Amygdala (tissue), 56 donors: ENCODE measurements at places on chromosomes 1 and 21.
A peak's percentile ranks its signal among the peaks of the same experiment; 100 is the strongest.

DNA sequence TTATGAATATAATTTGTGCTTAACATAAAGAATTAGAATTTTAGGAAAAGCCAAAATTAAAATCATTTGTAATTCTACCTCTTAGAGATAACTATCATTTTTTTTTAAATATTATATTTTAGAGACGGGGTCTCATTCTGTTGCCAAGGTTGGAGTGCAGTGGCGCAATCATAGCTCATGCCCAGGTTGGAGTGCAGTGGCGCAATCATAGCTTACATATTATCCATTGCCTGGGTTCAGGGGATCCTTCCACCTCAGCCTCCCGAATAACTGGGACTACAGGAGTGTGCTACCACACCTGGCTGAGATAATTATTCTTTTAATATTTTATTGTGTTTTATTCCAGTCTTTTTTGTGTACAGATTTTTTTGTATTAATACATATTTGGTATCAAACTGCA is 8.3 kb downstream of the RASAL2 start:
- no peak for DNase-seq

GRCh38 chr1:201284636-201285035 is 1.3 kb downstream of the PKP1 start:
- no peak for DNase-seq

GRCh38 chr1:178581351-178582303 is 68.7 kb downstream of the TEX35 start:
- no peak for DNase-seq

DNA sequence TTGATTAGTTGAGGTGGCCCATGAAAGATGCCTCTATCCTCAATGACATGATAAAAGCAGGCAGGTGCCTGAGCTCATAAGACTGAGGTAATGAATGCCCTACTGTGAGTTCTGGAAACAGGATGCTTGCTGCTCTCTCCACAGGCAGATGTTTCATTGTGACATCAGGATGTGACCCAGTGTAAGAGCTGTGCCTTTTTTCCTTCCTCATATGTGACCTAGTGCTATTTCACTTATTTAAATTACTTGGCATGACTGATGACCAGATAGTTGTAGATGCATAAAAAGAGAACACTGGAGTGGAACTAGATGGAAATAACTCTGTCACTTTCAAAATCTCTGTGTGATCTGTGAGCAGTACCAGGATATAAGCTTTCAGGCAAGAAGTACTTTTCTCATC is 31.9 kb downstream of the KIF14 start:
- DNase-seq = no peak

DNA sequence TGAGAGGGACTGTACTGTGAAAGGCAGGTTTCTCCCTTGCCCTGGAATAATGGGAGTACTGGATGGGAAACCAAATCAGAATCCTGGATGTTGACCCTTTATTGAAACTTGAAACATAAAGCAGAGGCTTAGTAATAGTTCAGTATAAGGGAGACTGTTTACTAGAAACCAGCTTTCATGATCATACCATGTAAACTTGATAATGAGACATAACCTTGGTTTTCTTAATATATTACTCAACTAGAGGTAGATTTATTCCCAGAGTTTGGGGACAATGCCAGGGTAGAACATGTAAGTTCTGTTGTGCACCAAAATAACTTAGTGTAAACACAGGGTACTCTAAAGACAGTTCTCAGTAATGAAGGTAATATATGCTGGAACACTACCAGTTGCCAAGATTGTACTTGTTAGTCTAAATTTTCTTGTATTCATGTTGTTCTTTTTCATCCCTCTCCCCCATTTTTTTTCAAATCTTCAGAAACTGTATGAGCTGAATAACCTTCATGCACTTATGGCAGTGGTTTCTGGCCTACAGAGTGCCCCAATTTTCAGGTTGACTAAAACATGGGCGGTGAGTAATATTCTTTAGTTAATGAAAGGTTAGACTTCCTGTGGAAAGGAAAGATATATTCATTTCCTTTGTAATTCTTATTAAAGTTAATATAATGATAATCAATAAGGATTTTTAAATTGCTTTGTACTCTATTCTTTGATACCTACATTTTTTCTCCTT is 49.6 kb downstream of the ANGPTL1 start:
- DNase-seq = no peak

GRCh38 chr1:6033986-6034749 is 11.5 kb upstream of the KCNAB2 start:
- DNase-seq = peak; percentile 19

GRCh38 chr1:180854001-180854400 is 58.7 kb upstream of the KIAA1614 start:
- no peak for DNase-seq

DNA sequence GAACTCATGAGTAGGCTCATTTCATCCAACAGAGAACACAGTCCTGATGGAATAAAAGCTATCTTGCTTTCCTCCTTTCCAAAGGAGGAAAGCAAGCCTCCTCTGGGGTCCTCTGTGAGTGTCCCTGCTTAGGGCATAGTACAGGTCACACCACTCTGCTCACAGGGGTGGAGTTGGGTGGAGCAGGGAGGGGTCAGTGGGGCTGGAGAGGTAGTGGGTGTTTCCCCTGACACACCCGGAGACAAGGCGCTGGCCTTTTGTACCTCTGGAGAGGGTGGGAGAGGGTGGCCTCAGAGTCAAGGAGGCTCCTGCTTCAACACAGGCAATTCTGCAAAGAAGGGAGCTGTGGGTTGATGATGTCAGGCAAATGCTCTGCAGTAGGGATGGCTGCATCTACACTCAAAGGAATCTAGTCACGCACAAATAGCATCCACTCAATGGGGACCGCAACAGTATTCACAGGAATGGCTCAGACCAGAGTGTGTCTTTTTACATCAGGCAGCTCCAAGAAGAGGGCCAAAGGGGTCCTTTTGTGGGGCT is 58.6 kb upstream of the PLXNA2 start:
- DNase-seq = no peak

DNA sequence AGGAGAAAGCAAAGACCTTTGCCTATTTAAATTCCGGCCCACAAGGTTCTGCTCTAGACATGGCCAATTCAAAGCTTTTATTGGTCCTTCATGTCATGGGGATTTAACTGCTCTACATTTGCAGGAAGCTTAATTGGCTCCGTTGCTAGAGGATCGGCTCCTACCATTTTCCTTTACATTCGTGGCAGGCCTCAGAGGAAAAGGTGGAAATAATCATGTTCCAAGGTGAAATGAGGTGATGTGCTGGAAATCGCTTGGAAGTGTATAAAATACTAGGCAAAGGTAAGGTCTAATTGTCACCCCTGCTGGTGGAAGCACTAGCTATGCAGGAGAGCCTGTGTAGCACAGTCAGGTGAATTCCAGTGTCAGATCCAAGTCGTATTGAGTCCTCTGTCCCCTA is 55.5 kb downstream of the ATP1A1 start:
- no peak for DNase-seq

DNA sequence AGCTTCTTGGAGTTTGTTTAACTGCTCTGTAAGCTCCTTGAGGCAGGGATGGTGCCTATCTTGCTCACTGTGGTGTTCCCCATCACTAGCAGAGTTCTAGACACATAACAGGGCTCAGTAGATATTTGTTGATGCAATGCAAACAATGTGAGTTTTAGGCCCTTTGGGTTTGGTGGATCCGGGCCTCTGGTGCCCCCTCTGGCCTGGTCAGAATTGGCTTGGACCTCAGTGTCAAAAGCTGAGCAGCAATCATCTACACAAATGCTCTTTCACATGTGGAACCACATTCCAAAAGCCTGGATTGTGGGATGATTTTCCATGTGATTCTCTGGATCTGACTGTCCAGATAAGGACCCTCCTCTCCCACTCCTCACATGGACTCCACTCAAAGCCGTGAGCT is 53.4 kb upstream of the BCAR3 start:
- no peak for DNase-seq

DNA sequence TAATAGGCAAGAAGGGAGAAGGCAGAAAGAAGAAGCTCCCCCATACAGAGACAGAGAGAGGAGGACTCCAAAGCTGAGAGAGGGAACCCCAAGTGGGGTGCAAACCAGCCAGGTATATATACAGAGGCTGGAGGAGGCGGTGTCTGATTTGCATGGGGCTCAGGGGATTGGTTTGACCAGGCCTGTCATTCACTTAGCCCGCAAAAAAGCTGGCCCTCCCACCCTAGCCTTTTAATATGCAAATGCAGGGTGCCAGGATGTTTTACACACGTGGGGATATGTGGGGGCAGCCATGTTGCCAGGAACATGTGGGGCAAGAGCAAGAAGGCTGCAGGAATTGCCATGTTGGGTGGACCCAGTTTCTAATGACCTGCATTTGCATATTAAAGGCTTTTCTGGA is 37.0 kb upstream of the TENT5B start:
- no peak for DNase-seq

DNA sequence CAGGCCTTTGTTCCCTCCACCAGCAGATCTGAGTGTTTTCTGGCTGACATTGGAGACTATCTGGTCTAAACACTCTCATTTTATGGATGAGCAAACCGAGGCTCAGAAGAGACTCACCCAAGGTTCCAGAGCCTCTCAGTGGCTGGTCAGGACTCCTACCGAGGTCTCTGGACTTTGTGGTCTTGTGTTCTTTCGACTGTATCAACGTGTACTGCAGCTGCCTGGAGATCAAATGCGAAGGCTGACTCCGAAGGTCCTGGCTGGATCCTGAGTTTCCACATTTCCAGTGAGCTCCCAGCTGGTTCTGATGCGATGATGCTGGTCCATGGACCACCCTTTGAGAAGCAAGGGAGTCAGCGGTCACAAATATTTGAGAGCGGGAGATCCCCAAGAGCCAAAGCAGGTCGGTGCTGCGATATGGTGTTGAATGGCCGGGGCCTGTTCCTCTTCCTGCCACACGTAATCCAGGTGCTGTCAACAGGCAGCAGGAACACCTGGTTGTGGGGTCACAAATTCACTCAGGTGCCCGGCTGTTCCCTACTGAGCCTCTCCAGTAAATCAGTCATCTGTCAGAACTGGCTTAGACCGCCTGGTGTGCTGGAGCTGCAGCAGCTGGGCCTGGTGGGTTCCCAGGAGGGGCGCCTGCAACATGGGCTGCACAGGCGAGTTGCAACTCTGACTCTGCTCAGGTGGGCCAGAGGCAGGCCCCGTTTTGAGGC is 94.8 kb upstream of the USP24 start:
- no peak for DNase-seq

GRCh38 chr1:145708063-145708462 is 895 bp upstream of the PDZK1 start:
- no peak for DNase-seq

- DNase-seq = peak; percentile 5
These were observed 32.3 kb downstream of the KIAA2013 start for GRCh38 chr1:11893907-11894251.

GRCh38 chr21:34498623-34499022 is 13.4 kb downstream of the KCNE1 start:
- DNase-seq = no peak

DNA sequence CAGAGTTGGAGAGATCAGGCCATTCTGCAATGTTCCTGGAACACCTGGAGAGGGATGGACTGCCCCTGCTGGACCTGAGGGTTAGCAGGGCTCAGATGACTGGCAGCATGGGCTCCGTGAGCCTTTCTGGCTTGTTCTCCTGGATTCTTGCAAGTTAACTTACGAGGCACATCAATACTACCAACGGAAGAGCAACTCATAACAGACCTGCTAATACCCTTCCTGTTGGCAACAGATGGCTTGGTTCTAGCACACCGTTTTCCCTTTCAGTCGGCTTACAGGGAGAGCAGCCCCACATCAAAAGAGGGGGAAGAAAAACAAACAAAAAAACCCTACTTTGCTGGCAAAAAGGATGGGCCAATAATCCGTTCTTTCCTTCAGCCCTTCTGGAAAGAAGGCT is 47.9 kb downstream of the SLC66A1 start:
- DNase-seq = no peak

DNA sequence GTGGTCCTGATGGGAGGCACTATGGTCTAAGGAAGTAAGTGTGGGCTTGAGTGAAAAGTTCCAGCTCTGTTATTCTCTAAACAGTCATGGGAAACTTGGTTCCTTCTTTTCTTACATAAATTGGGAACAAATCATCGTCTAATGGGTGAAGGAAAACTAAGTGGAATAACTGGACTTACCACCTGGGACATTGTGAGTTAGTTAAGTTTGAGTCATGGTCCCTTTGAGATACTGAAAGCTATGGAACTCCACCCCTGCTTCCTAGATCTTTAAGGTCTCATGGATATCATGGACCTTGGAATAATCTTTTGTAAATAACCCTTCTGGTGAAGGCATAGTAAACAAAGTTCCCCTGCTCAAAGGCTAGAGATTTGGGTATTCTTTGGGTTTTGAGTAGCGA is 16.1 kb upstream of the TXLNA start:
- DNase-seq = no peak

- DNase-seq = no peak
These were observed 156.9 kb upstream of the NBPF11 start for GRCh38 chr1:148308832-148309458.

DNA sequence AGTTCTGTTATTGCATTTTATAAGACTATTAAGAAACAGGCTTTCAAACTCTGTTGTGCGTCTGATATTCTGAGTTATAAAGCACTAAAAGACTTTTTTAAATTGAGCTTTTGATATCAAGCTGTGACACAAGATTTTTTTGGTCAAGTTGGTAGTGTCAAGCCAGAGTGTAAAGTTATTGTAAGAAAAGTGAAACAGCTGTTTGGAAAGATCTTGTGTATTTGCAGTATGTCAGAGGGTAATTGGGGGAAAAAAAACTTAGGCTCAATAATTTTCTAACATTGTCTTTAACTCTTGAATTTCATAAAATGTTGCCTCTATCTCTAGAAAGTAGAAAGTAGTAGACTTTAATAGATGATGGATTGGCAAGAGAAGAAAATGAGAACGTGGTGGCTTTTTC is 3.8 kb downstream of the CACYBP start:
- DNase-seq = no peak

GRCh38 chr21:46431448-46431847 is 27.2 kb upstream of the DIP2A start:
- DNase-seq = no peak

GRCh38 chr1:9145714-9146113 is 16.8 kb upstream of the GPR157 start:
- DNase-seq = no peak

DNA sequence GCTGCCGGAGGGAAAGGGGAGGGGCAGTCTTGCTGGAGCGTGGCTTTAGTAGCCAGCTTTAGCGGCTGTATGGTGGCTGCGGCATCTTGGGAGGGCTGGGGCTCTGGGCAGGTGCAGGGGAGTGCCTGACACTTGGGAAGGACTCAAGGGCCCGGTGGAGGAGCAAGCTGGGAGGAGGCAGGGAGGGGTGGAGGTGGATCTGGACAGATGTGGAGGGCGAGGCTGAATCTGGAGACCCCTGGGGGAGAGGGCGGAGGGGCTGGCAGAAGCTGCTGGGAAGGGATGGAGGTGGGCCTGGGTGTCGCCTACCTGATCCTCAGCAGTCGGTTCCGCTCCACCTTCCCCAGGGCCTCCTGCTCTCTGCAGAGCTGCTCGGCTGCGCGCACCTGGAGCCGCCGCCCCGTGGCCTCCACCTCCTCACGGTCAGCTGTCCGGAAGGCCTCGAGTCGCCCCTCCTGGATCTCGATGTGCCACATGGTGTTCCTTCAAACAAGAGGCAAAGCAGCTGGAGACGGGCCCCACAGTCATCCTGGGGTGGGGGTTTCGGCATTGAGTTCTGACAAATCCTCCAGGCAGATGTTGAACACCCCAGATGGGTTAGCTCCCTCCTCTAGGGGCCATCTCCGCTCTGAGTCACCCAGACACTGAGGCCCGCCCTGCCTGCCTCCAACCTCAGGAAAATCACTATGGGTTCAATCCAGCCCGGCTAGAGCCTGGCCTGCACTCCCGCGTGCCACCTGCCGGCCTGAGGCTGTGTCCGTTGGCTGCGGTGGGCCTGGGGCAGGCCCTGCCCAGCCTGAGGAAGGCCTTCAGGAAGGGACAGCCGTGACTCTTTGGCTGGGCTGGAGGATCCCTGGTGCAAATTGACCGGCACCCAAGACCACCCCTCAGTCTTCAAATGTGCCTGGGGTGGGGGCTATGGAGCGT is 29.6 kb downstream of the CFAP74 start:
- no peak for DNase-seq

- DNase-seq = no peak
These were observed 82.8 kb upstream of the BEND5 start for GRCh38 chr1:48859456-48859855.
